M059J (cell line): ENCODE measurements at places on chromosomes 7 and 10.
A peak's percentile ranks its signal among the peaks of the same experiment; 100 is the strongest.

DNA sequence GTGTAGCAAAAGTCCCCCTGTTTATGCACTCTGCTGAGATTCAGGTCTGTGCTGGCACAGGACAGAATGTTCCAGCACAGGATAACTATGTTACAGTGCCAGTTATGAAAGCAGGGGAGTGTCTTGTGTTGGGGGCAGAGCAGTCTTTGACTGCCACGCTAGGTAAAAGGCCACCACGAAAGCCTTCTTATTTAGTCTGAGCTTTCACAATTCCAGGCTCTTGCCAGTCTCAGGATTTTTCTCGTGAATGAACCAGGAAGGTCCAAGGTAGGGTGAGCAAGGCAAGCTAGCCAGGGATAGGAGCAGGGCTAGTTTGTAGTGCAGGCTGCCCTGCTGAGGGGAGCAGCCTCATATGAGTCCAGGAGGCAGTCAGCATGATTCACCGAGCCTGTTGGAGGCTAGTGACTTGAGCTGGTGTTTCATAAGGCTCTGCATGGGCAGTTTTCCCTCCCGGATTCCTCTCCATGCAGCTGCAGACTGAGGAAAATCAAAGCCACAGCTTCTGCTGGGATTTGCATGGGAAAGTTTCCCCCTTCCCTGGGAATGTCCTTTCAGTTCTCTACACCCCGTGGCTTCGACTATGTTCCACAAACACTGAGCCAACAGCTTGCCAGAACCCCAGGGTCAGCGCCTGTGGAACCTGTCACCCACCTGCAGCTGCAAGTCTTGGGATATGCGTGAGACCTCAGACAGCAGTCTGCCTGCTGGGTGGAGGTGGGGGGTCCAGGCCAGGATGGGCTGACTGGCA lies 112.3 kb downstream of the JCAD start:
- peak; percentile 72 for DNase-seq

DNA sequence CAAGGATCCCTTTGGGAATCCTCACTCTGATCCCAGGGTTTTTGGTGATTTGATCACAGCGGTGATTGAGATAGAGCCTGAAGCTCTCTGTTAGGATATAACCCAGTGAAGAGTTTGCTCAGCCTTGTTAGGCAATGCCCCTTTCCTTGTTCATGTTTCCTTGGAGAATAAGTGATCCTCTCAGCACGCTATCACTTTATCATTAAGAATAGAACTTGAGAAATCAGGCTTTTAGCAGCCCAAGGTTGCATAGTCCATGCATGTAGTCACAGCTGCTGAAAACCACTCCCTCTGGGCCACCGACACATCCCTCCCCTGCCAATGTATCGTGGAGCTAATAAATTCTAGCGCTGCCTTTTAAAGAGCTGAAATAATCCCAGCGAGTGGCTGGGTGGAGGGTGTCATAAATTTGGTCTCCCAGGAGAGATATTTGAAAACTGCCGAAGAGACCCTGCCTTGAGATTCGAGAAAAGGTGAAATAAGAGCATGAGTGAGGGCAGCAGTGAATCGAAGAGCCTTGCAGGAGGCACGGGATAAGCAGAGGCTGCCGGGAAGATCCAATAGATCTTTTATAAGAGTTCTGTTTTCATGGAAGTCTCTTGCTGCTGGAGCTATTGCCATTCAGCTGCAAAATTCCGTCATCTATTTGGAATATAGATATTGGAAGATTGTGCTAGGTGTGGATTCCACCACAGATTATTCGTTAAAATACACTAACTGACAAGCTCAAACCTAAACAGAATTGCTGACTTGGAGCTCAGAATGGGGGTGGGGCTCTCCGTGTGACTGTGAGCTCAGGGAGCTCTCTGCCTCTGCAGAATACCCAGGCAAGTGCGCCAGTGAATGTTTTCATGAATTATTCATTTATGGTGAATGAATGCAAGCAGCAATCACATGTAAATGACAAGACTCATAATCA lies 249.8 kb downstream of the TRIL start:
- DNase-seq: peak; percentile 67

DNA sequence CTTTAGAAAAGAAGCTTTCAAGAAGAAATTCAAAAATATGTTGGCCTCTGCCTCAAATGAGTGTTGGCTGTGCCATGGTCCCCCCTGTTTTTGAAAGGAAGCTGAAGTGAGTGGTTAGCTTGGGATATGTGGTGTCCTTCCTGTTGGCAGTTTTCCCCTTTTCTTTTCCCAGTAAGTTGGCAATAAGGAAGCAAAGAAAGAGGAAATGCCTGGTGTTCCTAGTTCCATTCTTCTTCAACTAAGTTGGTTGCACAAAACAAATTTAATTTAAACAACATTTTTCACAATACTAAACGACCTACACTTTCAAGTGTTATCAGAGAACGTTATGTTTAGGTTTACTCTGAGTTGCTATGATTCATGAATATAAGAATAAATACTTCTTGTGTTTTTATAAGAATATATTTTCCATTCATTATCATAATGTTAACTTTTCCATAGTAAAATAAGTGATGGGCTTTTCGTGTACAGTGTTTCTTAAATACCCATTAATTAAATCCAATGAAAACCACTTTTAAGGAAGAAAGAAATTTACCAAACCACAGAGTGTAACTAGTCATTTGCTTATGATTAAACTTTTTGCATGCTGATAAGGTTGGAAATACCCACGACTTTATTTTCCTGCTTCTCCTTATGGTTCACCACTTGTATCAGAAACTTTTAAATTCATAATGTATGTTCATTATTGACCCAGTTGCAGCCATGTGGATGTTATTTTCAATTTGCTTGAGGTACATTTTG lies 7.7 kb downstream of the HDAC9 start:
- DNase-seq: peak; percentile 42

DNA sequence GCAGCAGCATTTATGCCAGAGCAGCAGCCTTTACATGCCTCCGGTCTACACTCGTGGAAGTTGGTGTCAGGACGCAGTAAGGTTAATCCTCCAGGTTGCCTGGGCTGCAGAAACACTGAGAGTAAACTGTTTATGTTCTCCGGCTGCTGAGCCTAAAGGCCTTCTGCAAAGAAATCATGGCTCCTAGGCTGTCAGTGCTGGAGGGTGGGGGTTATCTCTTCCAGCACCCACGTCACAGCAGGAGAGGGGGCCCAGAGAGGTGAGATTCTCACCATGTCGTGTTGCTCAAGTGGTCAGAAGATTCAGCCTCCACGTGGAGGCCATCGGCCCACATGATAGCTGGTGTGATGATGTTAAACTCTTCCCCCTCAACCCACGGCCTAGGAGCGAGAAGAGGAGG lies 41.2 kb downstream of the COL13A1 start:
- DNase-seq: no peak

- DNase-seq: no peak
These were observed 28.8 kb downstream of the RRP12 start for GRCh38 chr10:97372233-97372875.

DNA sequence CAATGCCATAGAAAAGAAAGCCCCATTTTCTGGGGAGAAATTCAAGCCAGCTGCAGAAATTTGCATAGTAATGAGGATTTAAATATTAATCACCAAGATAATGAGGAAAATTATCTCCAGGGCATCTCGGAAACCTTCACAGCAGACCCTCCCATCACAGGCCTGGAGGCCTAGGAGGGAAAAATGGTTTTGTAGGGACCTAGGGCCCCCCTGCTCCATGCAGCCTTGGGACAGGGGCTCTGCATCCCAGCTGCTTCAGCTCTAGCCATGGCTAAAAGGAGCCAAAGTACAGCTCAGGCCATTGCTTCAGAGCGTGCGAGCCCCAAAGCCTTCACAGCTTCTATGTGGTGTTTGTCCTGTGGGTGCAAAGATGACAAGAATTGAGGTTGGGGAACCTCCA lies 46.6 kb upstream of the VOPP1 start:
- no peak for DNase-seq

GRCh38 chr10:90276894-90277475 lies 575.6 kb downstream of the KIF20B start:
- peak; percentile 31 for DNase-seq

DNA sequence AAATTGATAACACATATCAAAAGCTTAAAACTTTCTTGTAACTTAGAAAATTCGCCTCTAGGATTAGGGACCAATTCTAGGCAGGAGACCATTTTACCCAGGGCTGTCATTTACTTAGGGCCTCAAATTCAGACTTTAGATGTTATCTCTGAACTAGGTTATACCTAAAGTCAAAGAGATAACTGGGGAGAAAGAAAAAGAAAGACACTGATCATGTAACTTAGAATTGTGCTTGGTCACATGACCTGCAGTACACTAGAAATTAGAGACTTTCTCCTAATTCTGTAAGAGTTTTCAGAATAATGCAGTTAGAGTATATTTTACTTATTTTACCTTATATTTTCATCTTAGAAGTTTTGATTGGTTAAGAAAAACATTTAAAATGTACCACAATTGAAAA lies 16.7 kb downstream of the ASB4 start:
- no peak for DNase-seq
